BE2C (cell line): ENCODE measurements at places on chromosomes 6 and 20.

DNA sequence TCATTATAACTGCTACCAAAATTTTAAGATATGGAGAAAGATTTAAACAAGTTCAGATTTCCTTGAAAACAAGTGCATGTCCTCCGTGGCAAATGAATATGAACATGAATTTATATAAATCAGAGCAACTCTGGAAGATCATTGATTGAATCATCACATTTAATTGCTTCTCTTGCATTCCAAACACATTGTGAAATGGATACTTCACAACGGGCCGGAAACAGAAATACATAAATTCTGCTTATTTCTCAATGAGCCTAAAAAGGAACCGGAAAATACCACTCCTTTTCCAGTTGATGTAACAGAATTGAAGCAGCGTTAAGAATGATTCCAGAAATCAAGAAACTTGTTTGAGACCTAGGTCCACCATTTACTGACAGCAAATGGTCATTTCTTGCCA is 134.6 kb upstream of the BTN3A2 start:
- no peak for DNase-seq

DNA sequence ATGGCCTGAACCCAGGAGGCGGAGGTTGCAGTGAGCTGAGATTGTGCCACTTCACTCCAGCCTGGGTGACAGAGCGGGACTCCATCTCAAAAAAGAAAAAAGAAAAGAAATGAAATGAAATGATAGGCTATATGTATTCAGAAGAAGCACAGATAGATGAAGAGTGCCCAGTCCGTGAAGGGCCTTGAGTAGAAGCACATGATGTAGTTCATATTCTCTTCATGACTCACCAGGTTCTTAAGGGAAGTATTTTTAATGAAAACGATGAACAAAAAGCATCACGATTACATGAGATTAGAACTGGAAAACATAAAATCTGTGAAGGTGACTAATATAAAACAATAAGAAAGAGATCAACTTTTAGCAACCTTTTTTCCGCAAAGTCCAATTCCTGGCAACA is 29.8 kb downstream of the TPD52L1 start:
- no peak for DNase-seq

- DNase-seq = no peak
Observed at GRCh38 chr20:40724566-40724965, 35.5 kb upstream of the MAFB start.

GRCh38 chr6:51467231-51467952 is 620.0 kb downstream of the PKHD1 start:
- no peak for DNase-seq

- no peak for DNase-seq
Observed at GRCh38 chr6:1945235-1945832, 300.1 kb downstream of the GMDS start.

- DNase-seq = no peak
Observed at GRCh38 chr20:64107736-64108457, 532 bp upstream of the NPBWR2 start.

- no peak for DNase-seq
Observed at GRCh38 chr6:83221889-83222479, 28.8 kb downstream of the RWDD2A start.

DNA sequence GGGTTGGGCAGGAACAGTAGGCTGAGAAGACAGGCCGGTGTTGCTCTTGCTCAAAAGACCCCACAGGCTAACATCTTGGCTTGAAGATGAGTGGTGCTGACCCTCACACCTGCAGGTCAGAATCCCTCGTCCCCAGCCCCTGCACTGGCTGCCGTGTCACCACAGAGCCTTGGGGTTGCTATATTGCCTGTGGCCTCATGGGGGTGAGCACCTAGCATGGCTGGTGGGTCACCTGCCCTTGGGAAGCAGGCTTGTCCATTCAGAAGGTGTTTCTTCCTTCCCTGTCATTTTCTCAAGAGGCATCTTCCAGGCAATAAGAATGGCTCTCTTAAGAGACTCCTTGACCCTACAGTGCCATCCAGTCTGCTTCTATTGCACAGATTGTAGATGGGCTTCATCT is 7.7 kb downstream of the SLC22A16 start:
- DNase-seq = no peak

DNA sequence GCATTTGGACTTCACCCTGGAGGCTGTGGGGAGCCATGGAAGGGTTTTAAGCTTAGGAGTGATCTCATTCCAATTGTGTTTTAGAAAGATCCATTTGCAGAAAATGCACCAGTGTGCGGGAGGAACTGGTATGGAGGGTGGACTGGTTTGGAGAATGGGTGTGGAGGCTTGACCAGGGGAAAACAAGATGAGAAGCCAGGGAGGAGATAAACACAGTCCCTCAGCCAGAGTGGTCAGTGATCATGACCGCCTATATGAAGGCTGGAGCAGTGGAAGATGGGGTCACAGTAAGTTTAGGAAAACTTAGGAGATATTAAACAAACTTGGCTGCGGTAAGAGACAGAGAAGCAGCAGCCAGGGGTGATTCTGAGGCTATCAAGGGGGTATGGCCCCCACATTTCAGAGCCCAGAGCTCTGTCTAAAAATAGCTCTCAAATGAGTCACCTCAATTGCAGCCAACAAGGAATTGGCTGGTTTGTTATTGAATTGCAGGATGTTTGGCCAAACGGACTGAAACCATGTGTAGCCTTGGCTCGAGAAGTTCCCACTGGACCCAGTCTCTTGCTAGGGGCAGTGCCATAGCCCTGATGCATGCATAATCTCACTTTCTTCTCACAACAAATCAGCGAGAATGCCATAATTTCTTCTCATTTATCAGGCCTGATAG is 159.9 kb upstream of the TOP1 start:
- no peak for DNase-seq

DNA sequence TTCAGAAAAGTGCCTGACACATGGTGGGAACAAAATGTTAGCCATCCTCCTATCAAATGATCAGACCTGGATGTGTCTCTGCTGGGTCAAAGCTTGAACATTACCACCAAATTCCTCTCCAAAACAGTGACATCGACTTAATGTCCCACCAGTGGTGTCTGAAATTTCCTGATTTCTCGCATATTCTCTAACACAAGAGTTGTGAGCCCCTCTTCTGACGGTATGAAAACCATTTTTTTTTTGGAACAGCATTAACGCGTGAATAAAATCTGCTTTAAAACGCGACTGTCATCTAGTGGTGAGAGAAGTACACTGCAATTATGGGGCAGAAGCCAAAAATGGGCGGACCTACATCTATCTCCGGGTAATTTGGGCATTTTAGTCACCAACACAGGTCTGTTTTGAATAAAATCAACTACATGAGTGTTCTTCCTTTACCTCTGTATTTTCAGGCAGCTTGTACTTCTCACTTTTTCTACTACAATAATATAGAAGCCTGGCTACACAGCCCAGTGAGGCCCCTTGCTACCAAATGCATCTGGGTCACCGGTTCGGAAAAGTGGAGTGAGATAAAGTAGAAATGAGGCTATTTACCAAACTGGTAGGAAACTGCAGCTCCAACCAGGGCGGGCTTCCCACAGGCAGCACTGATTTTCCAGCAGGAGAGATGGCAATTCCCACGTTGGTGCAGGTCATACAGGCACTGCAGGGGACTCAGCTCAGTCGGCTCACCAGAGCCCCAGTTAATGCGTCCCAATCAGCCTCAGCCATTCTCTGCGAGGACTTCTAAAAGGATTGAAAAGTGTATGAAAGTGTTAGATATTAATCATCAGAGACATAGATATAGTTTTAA is 27.4 kb downstream of the MGME1 start:
- DNase-seq = peak; percentile 33

DNA sequence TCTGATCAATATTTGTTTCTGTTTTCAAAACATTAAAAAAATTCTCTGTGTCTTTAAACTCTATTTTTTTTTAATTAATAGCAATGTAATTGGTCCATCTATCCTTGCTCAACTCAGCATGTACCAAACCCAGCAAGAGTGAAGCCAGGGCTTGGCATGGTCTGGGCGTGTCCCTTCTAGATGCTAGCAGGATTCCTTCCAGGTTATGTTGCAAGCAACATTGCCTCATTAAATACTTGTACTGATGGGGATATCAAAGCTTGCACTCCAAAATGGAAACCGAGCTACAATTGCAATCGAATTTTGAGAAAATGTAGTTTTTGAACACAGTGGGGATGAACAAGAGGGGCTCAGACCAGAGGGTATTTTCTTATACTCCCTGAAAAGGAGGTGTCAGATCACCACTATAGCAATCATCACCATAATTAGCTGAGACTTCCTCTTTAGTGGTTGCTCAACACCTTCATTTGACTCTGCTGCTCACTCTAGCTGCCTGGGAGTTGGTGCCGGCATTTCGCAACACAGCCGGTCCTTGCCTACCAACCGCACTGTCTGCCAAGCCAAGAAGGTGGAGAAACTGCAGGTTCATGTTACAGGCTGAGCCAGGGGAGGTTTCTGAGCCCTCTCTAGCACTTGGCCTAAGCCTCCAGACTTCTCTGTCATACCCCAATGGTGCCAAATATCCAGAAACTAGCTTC is 67.8 kb upstream of the RALGAPA2 start:
- DNase-seq = no peak

DNA sequence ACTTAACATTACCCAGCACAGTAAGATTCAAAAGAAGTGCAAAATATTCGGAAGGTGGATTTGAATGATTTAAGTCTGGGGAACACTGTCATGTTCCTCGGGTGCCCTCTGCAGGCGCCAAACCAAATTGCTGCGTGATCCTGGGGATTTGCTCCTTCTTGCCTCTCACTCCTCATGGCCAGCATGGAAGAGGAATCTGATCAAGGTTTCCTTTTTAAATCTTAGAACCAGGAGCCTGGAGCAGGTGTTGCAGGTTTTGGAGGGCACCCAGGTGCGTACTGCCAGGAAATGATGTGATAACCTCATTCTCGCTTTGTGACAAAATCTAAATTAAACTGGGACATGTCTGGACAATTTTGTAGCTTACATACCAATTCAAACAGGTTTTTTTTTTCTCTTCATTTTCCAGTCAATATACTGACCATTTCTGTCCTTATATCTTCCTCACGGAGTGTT is 8.1 kb upstream of the PFDN4 start:
- peak; percentile 69 for DNase-seq

DNA sequence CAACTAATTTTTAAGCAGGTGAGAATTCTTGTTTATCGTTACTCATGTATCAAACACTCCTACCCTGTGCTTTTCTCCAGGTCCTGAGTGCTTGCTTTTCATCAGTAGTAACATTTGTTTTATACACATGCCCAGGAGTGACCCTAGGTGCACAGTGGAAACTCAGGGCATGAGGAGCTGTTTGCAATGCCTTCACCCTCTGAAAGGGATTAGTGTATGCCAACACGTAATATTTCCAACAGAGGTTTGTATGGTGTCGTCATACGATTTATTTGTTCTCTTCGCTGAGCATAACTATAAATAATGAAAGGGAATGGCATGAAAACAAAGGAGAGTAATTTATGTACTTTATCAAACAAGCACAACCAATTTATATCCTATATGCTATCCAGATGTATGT is 537.4 kb upstream of the MMS22L start:
- DNase-seq = no peak

- DNase-seq = no peak
Observed at GRCh38 chr6:90097356-90097755, 199.3 kb downstream of the BACH2 start.

DNA sequence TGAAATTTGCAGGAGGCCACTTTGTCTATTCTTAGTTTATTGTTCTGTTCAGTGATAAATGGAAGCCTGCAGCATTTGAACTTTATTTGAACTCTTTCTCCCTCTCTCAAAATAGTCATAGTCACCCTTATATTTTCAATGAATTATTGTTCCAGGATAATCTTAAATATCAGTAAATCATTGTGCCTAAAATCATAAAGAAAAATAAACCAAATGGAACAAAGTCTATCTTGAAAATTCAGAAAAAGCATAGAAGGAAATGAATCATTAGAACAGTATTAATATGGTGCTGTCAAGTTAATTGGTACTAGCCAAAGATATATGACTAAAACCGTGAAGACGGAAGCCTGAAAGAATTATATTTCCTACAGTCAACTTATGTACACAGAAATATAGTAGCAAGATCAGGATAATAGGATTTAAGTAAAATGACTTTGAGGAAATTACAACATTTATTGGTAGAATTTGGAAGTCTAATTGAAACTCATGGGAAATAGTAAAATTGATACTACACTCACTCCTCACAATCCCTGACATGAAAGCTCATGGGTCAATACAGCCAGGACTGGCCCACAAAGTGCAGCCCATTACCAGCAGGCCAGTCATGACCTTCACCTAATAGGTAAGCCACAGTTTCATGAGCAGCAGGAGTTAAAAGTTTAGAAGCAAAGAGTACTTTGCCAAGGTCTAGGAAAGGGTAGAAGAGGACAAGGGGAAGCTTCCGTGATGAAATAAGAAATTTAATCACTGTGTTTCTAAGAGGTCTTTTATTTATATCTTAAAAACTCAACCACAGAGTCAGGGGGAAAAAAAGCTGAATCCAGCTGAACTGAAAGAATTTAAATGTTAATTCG is 119.9 kb upstream of the ENPP5 start:
- no peak for DNase-seq

GRCh38 chr6:28211840-28212509 is 13.1 kb upstream of the ZSCAN9 start:
- DNase-seq = peak; percentile 26

GRCh38 chr6:85111481-85112011 is 338.3 kb upstream of the NT5E start:
- no peak for DNase-seq

GRCh38 chr20:7410150-7410549 is 530.1 kb downstream of the HAO1 start:
- no peak for DNase-seq

DNA sequence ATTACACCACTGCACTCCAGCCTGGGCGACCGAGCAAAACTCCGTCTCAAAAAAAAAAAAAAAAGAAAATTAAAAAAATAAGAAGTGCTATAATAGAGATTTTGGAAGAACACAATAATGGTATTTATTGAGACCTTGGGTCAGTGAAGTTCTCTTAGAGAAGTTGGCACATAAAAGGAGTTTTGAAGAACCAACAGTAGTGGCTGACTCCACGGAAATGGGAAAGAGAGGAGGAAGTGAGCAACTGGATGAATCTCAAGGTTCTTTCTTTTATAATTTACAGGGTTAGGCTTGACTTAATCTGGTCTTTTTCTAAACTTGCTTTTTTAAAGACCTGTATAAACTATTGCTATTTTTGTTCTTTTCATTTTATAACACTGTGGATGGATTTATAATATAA is 52.8 kb downstream of the TOMM6 start:
- DNase-seq = no peak

GRCh38 chr6:151475653-151476523 is 17.9 kb upstream of the CCDC170 start:
- DNase-seq = peak; percentile 51

DNA sequence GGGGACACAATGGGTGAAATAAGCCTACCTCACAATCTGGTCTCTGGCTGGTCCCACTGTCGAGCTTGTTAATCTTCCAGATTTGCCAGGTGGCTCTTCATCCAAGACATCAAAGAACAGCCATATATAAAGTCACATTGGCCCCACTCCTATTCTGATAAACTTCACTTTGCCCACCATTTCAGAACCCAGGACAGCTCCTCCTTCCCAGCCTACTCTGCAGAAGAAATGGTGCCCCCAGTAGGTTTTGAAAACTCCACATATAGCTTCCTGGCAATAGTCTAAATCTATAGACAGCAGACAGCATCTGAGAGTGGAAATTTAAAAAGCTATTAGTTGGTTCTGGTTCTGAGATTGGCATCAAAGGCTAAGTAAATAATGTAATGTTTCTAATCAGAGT is 143.1 kb upstream of the PCSK2 start:
- DNase-seq = no peak

- no peak for DNase-seq
Observed at GRCh38 chr6:148616841-148617240, 130.0 kb upstream of the UST start.
